ENCODE measurements at places on chromosomes 5 and 9.

- DNase-seq, result no peak
Measured at GRCh38 chr5:113361701-113362100, 73.1 kb downstream of the TSSK1B start.

- no peak for DNase-seq
Measured at GRCh38 chr9:77602852-77603251, 45.3 kb downstream of the GNA14 start.

- DNase-seq, result no peak
Measured at GRCh38 chr5:76492819-76493189, 89.7 kb downstream of the IQGAP2 start.

GRCh38 chr5:150946351-150946905, 41.6 kb upstream of the ZNF300 start:
- DNase-seq, result peak; percentile 91
